Common myeloid progenitor, CD34-positive (primary cell): ENCODE measurements at places on chromosomes 11 and 22.

- no peak overlapping the region for H3K4me3 ChIP-seq
- H3K36me3 ChIP-seq, result peaks cover 3% of the 10 kb centered on the region
- no peak for DNase-seq
- H3K27me3 ChIP-seq, result no peaks in the 10 kb centered on the region
Measured at GRCh38 chr11:122665861-122666260, 10.3 kb downstream of the UBASH3B start.

GRCh38 chr11:74684661-74685060 is 46.6 kb downstream of the CHRDL2 start:
- no peak overlapping the region for H3K27ac ChIP-seq
- H3K4me1 ChIP-seq, result no peaks in the 10 kb centered on the region
- no peaks in the 10 kb centered on the region for H3K27me3 ChIP-seq
- H3K4me3 ChIP-seq, result no peak overlapping the region

DNA sequence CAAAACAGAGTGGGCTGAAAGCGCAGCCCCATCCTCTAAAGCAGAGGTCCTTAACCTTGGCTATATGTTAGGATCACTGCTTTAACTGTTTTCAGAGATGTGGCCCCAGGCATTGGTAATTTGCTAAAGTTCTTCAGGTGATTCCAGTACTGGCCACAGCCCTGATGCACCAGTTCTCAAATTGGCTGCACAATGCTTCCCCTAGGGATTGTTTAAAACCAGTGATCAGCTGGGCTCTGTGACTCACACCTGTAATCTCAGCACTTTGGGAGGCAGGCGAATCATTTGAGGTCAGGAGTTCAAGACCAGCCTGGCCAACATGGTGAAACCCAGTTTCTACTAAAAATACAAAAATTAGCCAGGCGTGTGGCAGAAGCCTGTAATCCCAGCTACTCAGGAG is 8.4 kb upstream of the IRAG1 start:
- H3K27me3 ChIP-seq, result no peaks in the 10 kb centered on the region
- no peaks in the 10 kb centered on the region for H3K4me1 ChIP-seq
- H3K36me3 ChIP-seq, result no peaks in the 10 kb centered on the region
- DNase-seq, result no peak
- no peak overlapping the region for H3K27ac ChIP-seq
- no peak overlapping the region for H3K4me3 ChIP-seq

DNA sequence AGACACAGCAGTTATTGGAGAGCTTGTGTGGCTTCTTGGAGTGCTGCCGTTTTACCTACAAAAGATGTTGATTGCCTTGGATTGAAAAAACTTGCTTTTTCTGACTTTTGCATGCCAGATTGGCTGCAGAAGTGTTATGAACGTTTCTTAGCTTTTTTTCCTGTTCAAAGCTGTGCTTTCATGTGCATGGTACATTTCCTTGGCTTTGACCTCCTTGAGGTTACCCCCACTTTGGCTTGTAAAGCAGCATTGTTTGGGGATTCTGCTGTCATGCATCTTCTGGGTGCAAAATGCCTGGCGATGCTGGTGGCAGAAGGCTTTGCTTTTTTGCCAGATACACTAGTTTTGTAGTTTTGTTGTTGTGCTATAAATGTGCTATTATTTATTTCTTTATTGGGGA is 80.0 kb downstream of the JRKL start:
- H3K4me3 ChIP-seq, result no peak overlapping the region
- H3K27ac ChIP-seq, result no peak overlapping the region
- no peaks in the 10 kb centered on the region for H3K4me1 ChIP-seq
- H3K27me3 ChIP-seq, result no peaks in the 10 kb centered on the region
- no peak for DNase-seq

GRCh38 chr22:48923996-48924395 is 903.7 kb downstream of the BRD1 start:
- no peaks in the 10 kb centered on the region for H3K36me3 ChIP-seq
- H3K27ac ChIP-seq, result no peak overlapping the region
- DNase-seq, result no peak
- H3K27me3 ChIP-seq, result no peaks in the 10 kb centered on the region
- H3K4me1 ChIP-seq, result no peaks in the 10 kb centered on the region
- no peak overlapping the region for H3K4me3 ChIP-seq

GRCh38 chr11:71183878-71184277 is 68.5 kb downstream of the SHANK2 start:
- H3K4me1 ChIP-seq, result peaks cover 2% of the 10 kb centered on the region
- DNase-seq, result no peak
- H3K4me3 ChIP-seq, result no peak overlapping the region
- H3K27ac ChIP-seq, result no peak overlapping the region
- no peaks in the 10 kb centered on the region for H3K36me3 ChIP-seq

DNA sequence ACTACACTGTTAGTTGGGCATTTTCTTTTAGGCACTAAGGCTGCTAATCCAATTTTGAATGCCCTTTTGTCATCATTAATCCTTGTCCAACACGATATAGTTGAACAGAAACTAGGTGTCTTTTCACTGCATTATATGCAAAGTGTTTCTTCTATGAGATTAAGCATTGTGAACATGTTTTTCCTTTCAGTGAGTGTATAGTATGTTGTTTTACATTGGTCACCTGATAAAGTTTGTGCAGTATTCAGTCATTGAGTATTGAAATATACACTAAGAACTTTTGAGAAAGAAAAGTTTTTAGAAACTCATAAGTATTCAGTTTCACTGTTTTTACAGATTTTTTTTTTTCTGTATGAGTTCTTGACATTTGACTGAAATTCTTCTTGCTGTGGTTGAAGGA is 59.0 kb downstream of the ZC3H12C start:
- H3K4me1 ChIP-seq, result peaks cover 11% of the 10 kb centered on the region
- peak overlapping the region; percentile 44 for H3K27ac ChIP-seq
- no peaks in the 10 kb centered on the region for H3K36me3 ChIP-seq

DNA sequence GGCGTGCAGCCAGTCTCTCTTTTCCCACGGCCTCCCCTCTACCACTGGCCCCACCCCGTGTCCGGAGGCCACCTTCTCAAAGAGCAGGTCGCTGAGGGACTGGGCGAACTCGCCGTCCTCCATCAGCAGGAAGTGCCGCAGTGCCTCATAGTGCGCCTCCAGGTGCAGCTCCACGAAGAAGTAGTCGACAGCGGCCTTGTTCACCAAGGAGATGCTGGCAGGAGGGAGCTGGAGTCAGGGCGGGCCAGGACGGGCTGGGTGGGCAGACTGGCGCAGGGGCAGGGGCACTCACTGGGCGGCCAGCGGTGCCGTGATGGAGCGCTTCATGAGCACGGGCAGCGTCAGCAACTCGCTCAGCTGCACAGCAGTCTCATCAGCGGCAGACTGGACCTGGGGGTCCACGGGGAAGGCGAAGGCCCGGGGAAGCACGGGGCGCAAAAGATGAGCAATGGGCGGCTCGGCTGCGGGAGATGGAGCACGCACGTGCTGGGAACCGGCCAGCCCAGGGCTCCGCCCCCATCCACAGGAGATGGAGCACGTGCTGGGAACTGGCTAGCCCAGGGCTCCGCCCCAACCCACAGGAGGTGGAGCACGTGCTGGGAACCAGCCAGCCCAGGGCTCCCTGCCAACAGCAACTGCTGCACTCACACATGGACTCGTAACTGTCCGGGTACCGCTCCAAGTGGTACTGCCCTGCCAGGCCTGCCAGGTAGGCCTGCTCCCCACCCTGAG is 18.4 kb downstream of the SELENOO start:
- no peaks in the 10 kb centered on the region for H3K27me3 ChIP-seq
- no peak overlapping the region for H3K27ac ChIP-seq
- H3K4me3 ChIP-seq, result no peak overlapping the region
- peak; percentile 52 for DNase-seq
- H3K4me1 ChIP-seq, result peaks cover 8% of the 10 kb centered on the region
- peaks cover 89% of the 10 kb centered on the region for H3K36me3 ChIP-seq

GRCh38 chr22:31748490-31748889 is 1.4 kb downstream of the PRR14L start:
- no peak for DNase-seq
- H3K36me3 ChIP-seq, result peaks cover 13% of the 10 kb centered on the region
- no peak overlapping the region for H3K27ac ChIP-seq
- H3K4me1 ChIP-seq, result peaks cover 39% of the 10 kb centered on the region
- H3K4me3 ChIP-seq, result peak overlapping the region; percentile 94

DNA sequence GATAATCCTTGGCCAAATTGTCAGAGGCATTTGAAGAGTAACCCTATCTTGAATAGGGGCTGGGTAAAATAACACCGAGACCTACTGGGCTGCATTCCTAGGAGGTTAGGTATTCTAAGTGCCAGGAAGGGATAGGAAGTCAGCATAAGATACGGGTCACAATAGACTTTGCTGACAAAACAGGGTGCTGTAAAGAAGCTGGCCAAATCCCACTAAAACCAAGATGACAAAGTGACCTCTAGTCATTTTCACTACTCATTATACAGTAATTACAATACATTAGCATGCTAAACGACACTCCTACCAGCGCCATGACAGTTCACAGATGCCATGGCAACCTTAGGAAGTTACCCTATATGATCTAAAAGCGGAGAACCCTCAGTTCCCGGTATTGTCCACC is 964 bp upstream of the REXO2 start:
- no peak for DNase-seq
- no peaks in the 10 kb centered on the region for H3K36me3 ChIP-seq
- no peak overlapping the region for H3K27ac ChIP-seq
- no peaks in the 10 kb centered on the region for H3K27me3 ChIP-seq

DNA sequence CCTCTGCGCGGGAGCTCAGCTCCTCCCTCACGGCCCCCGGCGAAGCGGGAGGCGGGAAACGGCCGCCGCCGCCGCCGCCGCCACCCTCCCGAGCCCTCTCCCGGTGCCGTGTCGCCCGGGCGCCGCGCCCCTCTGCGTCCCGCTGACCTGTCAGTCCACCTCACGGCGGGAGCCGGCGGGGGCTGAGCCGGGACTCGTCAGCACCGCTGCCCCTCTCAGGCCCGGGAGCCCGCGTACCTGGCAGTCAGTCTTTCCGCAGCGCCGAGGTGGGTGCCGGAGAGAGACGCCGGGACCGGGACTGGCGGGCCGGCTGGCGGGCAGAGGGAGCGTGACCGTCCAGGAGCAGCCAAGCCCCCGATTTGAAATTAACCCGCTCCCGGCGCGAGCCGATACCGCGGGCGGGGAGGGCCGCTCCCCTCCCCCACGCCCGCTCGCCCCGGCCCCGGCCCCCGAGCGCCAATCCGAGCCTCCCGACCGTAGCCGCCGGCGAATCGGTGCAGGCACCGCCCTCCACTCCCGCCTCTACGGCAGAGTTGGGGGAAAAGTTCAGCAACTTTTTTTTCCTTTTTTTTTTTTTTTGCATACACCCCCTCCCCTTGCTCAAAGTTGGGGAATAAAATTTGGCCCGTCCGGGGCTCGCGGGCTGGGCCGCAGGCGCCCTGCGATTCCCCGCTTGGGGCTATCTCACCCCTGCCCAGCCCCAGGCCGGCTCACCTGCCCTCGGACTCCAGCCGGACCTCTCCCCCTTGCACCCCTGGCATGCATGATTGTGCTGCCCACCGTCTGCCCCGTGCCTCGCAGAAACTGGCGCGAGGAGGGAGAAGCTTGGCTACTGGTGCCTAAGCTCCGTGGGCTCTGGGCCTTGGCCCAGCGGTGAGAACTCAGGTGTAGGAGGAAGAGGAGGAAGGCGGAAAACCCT is 774 bp upstream of the E2F8 start:
- H3K36me3 ChIP-seq, result peaks cover 2% of the 10 kb centered on the region
- no peak overlapping the region for H3K27ac ChIP-seq
- H3K4me1 ChIP-seq, result peaks cover 2% of the 10 kb centered on the region
- H3K4me3 ChIP-seq, result peak overlapping the region; percentile 61

DNA sequence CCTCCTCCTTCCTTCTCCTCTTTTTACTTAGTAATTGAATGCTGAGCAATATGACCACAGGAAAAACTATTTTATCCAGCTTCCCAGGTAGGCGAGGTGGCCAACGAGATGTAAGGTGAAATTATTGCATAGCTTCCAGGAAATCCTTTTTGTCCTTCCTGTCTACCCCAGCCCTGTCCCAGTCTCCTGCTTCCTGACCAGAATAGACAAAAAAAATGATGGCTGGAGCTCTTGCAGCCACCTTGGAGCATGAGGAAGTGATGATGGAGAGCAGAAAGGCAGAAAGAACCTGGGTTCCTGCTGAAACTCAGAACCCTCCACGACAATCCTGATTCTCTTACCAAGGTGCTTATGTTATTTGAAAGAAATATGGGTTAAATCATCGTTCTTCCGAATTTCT is 33.9 kb downstream of the DUSP8 start:
- H3K4me3 ChIP-seq, result no peak overlapping the region
- H3K27me3 ChIP-seq, result peaks cover 6% of the 10 kb centered on the region
- peaks cover 9% of the 10 kb centered on the region for H3K36me3 ChIP-seq

GRCh38 chr11:20654038-20654437 is 15.3 kb upstream of the NELL1 start:
- H3K4me1 ChIP-seq, result no peaks in the 10 kb centered on the region
- peaks cover 23% of the 10 kb centered on the region for H3K27me3 ChIP-seq
- H3K36me3 ChIP-seq, result no peaks in the 10 kb centered on the region
- H3K4me3 ChIP-seq, result no peak overlapping the region

DNA sequence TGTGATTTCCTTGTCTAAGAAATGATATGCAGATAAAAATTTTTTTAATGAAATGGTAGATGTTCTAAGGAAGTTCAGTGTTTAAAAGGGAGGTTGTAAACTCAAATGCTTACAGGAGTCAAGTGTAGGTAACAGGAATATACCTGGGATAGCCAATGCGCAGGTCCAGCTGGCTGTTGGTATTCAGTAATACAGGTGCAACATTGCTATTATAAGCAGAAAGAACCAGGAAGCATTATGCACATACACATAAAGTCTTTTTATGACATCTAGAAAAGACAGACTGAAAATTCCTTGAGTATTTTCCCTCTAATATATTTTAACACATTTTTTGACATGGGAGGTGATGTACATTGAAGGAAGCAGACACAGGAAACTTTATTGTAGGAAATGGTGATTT is 43.6 kb upstream of the B3GNT6 start:
- DNase-seq, result no peak
- no peaks in the 10 kb centered on the region for H3K36me3 ChIP-seq
- H3K27me3 ChIP-seq, result no peaks in the 10 kb centered on the region
- H3K4me1 ChIP-seq, result no peaks in the 10 kb centered on the region
- H3K4me3 ChIP-seq, result no peak overlapping the region

GRCh38 chr11:102620818-102621561 is 4.1 kb downstream of the MMP20 start:
- DNase-seq, result no peak
- no peaks in the 10 kb centered on the region for H3K27me3 ChIP-seq
- H3K4me3 ChIP-seq, result no peak overlapping the region

DNA sequence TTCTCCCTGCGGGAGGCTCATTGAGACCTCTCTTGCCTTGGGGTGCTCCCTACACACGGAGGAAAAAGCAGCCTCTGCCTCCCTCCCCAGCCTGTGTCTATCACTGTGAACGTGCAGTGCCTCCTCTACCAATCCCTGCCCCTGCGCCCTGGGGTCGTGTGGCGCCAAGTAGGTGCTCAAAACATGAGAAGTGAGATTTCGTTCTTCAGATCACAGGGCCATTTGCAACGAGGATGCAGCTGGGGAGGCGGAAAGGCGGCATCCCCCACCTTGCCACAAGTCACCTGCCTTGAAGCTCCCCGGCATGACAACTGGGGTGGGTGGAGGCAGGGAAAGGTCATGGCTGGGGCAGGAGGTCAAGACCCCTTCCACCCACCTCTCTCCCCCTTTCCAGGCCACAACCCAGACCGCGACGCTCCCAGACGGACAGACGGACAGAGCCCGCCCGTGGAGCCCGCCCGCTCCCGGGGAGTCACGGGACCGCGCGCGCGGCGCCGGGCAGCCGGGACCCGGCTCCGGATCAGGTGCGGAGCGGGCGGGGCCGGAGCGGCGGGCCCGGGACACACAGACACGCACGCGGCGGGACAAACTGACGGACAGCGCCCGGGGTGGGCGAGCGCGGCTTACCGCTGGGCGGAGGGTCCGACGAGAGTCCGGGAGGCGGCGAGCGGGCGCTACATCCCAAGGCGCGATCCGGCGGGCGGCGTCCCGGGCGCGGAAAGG is 485 bp downstream of the KCNJ4 start:
- H3K27ac ChIP-seq, result no peak overlapping the region
- H3K4me1 ChIP-seq, result peaks cover 25% of the 10 kb centered on the region
- H3K36me3 ChIP-seq, result no peaks in the 10 kb centered on the region
- peak overlapping the region; percentile 66 for H3K4me3 ChIP-seq
